ENCODE measurements at places on chromosomes 1 and 21. TPM values are rescaled to one million over a fixed set of nuclear protein-coding genes. Genes with fewer than 3 reads are reported as not detected.

GRCh38 chr1:32701421-32701911 lies 1.1 kb downstream of the SYNC start:
- no peak for DNase-seq
- peak overlapping the region; percentile 99 for H3K27ac ChIP-seq
- H3K4me1 ChIP-seq: peaks cover 14% of the 10 kb centered on the region
- no peaks in the 10 kb centered on the region for H3K27me3 ChIP-seq
- H3K36me3 ChIP-seq: peaks cover 7% of the 10 kb centered on the region
- H3K4me3 ChIP-seq: peak overlapping the region; percentile 86

The VAMP4 gene
- 3.6 TPM for total RNA-seq

The MEX3A gene
- 1.3 TPM for total RNA-seq

The TTC34 gene
- total RNA-seq: 0.75 TPM

Data from ascending aorta (tissue), 2 donors.